Activated T-cell treated with anti-CD3 and anti-CD28 coated beads for 1 hour (primary cell): ENCODE measurements at places on chromosomes 12 and 14.

GRCh38 chr12:29286081-29286790 lies 94.7 kb downstream of the ERGIC2 start:
- no peak for DNase-seq

DNA sequence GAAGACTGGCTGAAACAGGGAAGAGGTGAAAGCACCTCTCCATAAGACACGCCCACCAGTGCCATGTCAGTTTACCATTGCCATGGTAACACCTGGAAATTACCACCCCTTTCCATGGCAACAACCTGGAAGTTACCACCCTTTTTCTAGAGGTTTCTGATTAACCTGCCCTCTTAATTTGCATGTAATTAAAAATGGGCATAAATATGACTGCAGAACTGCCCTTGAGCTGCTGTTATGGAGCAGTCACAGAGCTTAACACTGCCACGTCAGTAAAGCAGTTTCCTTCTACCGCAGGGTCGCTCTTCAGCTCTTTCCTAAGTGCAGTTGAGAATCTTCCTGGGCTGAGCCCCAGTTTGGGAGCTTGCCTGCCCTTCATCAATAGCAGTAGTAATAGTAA lies 55.2 kb downstream of the RASSF3 start:
- DNase-seq, result no peak

DNA sequence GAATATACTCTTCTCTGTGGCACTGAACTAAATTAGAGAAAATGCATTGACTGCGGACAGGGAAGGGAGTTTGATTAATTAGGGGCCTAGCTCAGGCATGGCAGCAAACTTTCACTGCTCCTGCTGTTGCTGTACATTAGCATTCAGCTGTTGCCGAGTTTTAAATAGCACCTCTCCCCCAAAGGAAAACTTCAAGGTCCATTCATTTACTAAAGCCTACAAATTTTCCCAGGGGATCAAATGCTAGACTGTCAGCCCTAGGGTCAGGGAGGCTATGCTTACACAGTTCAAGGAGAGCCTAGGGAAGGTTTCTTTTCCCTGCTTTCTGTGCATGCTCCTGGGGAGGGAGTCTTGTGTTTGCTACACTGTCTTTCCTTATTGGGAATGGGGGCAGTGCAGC lies 60.0 kb upstream of the GZMB start:
- no peak for DNase-seq

DNA sequence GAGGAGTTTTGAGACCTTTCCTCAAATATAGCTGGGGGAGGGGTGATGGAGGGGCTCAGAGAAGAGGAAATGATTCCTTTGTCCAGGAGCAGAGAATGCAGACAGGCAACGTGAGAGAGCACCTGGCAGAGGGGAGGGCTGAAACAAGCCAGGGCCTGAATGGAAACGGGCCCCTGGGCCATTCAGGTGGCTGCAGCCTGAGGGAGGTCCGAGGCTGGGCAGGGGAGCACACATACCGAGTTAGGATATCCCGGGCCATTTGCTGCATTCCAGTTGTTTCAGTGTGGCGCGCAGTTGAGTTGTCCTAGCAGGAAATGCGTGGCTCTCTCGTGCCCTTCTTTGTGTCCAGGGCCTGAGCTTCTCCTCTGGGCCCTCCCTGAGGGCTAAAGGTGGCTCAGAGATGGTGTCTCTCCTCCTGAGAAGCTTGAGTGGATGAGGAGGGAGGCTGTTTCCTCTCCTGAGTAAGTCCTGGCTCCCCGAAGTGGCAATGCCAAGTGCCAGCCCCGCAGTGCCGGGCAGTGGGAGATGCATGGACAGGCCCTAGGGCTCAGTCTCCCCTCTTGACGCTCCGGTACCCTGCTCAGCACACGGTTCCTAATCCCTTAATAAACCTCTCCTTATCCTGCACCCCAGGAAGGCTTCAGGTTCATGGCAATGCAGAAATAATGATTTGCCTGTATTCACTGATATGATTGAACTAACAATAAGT lies 85.5 kb upstream of the VRK1 start:
- DNase-seq, result no peak

DNA sequence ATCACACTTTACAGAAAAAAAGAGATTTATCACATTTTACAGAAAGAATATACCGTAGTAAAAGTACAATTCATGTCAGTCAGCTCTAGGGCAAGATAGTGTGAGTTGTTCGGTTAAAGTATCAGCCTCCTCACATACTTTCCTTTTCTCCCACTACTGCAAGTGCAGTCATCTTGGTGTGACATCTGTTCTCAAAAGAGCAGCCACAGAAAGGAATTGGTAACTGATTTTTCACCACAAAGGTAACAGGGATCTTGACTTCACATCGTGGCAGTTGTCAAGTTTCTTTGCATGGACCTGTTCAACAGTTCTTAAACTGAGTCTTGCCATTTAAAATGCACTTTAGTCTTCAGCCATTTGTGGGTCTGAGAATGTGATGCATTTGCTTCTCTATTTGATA lies 5.0 kb upstream of the E2F7 start:
- no peak for DNase-seq

- DNase-seq, result no peak
Observed at GRCh38 chr14:104820669-104821228, 19.8 kb downstream of the ZBTB42 start.

GRCh38 chr14:106209755-106210154 lies 683.4 kb downstream of the TMEM121 start:
- peak; percentile 31 for DNase-seq

DNA sequence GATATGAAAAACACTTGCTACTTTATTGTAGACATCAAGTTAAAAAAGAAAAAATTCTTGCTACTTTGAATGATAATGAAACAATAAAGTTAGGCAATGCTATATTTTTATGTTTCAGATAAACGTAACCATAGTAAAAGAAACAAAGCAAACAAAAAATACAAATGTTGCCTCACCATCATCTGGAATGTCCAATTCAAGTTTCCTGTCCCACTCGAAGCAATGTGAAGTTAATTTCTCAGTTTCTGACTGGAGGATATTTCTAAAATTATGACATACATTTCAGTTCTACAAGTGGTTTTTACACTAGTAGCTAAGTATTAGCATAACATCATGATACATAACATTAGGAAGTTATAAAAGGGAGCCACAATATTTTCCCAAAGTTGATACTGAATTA lies 20.9 kb downstream of the DLGAP5 start:
- no peak for DNase-seq

DNA sequence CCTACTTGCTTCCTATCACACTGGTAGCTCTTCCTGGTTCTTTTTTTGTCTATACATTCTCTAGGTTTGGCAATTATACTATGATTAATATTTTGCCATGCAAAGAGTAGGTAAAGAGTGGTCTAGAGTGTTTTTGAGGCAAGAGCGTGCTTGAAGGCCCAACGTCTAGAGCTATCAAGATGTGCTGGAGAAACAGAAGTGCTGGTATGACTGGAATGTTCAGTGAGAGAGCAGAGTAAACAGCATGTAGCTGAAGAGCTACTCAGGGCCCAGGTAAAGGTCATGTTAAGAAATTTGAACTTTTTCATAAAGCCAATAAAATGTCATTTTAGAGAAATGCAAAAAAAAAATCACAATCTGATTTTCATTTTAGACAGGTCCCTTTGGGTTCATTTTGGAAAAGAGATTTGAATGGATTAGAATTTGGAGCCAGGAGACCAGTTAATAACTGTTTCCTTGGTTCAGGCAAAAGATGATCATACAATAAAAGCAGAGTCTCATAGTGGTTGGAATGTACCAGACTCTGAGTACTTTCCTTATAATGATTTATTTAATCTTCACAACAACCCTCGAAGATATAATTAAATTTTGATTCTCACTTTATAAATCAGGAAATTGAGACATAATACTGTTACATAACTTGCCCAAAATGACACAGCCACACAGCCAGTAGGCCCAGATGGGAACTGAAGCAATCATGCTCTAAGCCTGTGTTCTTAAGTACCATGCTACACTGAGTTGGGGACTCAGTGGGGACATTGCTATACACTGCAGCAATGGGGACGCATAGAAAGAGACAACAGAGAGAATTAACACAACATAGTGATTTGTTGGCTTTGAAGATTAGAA lies 350.1 kb downstream of the NELL2 start:
- DNase-seq, result no peak

GRCh38 chr12:25194722-25195055 lies 271 bp downstream of the DNAI7 start:
- no peak for DNase-seq

- peak; percentile 52 for DNase-seq
Observed at GRCh38 chr12:49671031-49671765, 36.0 kb downstream of the FMNL3 start.

DNA sequence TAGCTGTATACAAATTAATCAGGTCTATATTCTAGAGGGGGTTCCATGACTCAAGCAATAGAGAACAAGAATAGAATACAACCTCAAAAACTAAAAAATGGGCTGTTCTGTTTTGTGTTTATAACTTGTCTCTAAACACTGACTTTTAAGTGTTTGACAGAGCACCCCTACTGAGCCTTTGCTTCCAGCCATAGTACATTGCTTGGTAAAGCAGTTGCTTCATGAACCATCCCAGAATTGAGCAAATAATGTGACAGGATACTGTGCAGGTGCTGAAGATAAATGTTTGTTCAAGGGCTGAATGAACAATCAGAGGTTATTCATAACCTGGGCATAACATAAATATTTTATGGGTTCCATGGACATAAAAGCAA lies 11.5 kb downstream of the SPTSSA start:
- DNase-seq, result no peak

DNA sequence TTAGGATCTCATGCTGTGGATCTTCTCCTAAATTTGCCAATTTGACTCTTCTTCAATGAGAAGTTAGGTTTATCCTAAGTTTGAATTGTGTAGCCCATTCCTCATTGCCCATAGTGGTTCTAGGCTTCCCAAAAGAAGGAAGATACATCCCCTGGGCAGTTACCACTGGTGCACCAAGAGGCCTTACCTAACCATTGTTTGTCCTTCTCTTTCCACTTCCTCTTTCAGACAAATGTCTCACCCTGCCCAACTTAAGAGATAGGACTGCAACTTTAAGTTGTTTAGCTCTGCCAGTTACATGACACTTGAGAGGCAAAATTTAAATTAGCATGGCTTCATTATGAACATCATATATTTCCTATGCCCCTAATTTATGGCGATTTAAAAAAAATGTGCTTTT lies 9.4 kb upstream of the KCNH3 start:
- no peak for DNase-seq

DNA sequence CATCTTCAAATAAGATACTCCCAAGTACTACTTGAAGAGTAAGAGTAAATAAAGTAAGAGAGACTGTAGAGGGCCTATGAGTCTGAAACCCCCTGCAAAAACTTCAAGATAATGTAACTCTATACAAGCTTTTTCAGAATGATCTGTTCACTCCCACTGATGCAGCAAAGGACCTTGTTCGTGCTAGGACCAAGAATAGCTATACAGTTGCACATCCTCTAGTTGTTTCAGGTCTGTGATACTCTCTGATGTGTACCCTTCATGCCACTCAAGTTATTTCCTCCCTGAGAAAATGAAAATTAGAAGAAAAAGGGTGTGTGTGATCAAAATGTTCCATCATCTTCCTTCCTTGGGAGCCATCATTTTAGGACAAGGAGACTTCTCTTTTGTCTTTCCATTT lies 204.4 kb downstream of the ALX1 start:
- DNase-seq, result no peak

DNA sequence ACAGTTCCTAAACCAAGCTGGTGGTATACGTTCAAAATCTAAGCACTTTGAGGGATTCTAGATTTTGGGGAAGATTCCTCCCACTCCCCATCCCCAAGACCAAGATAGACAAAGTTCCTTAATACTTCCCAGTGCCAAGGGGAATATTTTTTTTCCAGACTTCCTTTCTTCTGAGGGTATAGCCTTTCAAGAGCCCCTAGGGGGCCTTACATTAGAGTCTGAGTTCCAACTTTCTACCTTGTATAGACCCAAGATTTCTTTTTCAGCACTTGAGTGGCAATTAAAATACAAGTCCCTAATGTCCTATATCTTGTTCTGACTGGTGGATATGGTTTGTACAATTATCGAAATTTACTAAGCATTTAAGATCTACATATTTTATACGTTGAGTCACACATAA lies 28.7 kb upstream of the SOS2 start:
- DNase-seq, result no peak

DNA sequence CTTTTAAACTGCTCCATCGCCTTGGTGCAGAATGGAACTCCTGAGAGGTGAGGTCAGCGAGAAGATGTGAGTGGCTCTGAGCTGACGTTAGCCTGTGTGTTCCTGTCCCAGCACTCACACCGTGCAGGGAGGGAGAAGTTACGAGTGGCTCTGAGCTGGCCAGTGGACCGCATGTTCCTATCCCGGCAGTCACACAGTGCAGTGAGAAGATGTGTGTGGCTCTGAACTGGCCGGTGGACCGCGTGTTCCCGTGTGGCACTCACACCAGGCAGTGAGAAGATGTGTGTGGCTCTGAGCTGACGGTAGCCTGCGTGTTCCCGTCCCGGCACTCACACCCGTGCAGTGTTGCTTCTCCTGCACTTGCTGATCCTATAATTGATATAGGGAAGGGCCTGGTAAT lies 59.9 kb downstream of the VCPKMT start:
- DNase-seq, result no peak

DNA sequence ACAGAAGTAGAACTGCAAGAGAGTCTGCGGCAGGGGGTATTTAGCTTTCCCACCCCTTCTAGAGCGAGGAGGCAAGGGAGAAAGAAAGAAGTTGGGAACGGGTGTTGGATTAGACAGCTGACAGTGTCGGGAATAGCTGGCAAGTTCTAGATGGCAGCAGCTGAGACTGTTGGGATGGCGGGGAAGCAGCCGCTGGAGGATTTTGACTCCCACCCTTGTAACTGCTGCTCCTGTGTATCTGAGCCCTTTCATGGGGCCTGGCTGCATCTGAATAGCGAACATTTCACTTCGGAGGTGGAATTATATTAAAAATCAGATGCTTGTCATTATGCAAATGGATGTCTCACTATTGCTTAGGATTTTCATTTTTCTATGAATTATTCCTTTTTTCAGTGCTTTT lies 104.6 kb downstream of the AACS start:
- DNase-seq, result no peak

- no peak for DNase-seq
Observed at GRCh38 chr14:20935303-20935984, 19.8 kb upstream of the RNASE2 start.

DNA sequence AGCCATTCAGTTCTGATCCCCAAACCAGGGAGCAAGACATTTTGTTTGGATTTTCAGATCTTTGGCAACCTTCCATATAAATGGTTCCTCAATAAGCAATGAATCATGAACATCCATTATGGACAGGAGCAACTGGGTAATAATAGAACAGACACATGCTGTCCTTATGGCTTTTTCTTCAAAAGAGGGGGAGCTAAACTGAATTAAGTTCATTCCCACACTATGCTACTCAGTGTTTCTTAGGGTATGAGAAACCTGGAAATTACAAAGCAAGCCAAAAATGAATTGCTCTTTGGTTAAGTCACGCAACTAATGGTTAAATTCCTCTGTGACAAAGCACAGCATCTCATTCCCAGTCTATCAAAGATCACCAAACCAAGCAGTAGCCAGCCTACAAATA lies 51.0 kb downstream of the PTGER2 start:
- DNase-seq, result no peak

GRCh38 chr12:67649570-67650387 lies 1.2 kb downstream of the DYRK2 start:
- DNase-seq, result peak; percentile 35

GRCh38 chr12:12461923-12462315 lies 100.7 kb downstream of the DUSP16 start:
- no peak for DNase-seq
